NCI-H1436 (cell line): ENCODE measurements at places on chromosomes 12 and 14.

DNA sequence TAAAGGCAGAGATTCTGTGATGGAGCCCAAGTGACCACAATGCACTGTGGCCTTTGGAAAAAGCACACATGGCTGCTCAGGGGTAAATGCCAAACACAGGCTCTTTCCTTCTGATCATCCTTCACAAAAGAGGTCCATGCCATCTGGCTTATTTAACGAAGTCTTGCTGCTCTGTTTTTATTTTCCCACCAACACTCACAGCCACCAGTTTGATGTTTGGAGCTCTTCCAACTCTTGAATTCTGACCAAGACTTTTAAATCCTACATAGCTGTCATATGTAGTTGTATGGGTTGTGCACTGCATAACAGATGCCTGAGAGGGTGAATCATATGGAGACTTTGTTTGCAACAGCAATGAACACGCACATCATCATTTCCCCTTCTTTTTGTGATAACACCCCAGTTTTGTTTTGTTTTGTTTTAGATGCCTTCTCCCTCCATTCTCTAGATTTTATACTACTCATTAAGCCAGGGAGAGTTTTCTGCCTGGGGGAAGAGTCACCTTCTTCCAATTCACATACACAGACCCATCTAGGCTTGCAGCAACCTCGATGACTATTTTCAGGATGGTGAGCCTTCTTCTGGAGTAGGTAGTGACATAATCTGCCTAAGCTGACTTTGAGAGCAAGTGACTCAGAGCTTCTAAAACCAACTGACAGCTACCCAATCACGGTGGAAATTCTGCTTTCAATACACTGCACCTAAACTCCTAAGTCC is 145.2 kb upstream of the WSCD2 start:
- no peak for DNase-seq

DNA sequence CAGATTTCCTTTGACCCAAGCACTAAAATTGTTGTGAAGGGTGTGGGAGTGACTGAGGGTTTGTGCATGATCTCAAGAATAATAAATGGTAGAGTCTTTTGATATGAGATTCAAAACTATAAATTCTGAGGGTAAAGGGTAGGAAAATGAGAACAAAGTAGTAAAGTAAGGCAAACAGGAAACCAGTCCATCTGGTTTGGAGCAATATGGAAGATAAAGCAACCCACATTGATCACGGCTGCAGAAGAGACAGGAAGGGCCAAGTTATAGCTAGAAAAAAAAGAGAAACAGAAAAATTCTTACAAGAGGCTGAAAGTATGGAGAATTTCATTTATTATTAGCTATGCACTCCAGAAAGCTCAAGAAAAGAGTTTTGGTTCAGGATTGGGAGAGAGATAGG is 4.6 kb upstream of the SLCO1B3 start:
- DNase-seq: no peak

DNA sequence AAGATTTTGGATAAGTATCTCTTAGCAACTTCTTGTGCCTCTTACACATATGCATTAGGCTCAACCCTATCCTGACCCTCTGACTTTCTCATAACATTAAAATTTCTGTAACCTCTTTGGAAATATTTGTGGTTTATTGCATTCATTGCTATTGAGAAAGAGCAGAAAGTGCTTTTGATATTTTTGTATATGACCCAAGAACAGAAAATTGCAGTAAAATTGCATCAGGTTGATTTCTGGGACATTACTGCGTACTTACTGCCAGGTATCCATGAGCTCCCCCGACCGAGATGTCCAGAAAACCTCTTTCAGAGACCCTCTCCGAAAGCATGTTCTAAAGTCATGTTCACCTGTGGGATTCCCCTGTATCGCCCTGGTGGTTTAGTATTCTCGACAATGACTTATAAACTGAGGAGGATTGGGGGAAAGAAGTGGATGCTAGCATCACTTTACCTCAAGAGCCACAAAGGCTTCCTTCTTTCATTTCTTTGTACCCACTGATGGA is 14.5 kb upstream of the IL22 start:
- DNase-seq: no peak

DNA sequence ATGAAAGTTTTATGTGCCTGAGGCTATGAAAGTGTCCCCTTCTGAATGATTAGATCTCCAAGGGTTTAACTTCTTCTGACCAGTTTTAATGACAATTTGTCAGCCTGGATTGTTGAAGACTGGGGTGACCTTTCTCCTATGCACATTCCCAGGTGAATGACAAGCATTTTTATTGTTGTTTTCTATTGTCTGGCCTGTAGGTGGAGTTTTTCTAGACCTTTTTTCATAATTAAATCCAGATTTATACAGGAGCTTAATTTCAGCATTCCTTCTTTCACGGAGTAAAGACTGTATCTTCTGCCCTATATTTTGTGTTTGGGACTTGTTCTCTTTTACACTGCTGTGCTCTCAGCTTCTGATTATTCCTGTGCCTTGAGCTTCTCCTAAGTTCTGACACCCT is 125.0 kb upstream of the FAR2 start:
- no peak for DNase-seq

DNA sequence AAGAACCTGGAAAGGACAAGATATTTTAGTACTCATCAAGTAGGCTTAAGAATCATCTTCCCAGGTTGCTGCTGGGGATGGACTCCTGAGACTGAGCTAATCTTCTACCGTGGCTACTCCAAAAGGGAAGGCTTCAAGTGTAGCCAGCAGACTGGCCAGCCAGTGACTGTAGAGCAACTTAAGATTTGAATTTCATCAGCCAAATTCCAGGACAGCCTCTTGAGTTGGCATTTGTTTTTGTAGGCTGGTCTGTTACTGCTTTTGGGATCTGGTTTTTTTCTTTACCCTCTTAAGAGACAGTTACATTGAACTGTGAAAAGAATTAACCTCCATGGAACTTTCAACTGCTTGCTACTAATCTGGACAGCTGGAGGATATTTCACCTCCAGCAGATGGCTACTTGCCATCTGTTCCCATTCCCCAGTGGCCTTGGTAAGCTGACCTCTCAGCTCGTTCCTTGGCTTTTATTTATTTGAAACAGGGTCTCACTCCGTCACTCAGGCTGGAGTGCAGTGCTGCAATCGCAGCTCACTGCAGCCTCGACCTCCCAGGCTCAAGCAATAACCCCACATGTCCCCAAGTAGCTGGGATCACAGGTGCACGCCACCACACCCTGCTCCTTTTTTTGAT is 20.7 kb downstream of the VTI1B start:
- no peak for DNase-seq

DNA sequence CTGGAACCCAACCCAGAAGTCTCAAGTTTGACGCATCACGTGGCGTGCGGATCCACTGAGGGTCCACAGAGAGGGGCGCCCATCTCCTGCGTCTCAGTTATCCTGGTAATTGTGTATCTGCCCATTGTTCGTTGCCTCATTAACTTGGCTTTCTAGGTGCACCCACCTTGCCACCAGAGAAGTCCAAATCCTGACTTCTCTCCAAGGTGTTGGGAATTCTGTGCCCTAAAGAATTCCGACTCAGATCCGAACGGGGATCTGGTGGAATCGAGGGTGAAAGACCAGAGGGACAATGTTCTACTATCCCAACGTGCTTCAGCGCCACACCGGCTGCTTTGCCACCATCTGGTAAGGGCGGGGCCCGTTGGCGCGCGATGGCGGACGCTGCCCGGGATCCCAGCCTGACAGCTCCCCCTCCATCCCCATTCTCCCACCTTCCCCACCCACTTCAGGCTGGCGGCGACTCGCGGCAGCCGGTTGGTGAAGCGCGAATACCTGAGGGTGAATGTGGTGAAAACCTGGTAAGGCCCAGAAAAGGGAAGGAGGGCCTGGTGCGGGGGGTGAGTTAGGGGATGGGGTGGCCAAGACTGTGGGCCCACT is 481 bp downstream of the REC8 start:
- DNase-seq: no peak

DNA sequence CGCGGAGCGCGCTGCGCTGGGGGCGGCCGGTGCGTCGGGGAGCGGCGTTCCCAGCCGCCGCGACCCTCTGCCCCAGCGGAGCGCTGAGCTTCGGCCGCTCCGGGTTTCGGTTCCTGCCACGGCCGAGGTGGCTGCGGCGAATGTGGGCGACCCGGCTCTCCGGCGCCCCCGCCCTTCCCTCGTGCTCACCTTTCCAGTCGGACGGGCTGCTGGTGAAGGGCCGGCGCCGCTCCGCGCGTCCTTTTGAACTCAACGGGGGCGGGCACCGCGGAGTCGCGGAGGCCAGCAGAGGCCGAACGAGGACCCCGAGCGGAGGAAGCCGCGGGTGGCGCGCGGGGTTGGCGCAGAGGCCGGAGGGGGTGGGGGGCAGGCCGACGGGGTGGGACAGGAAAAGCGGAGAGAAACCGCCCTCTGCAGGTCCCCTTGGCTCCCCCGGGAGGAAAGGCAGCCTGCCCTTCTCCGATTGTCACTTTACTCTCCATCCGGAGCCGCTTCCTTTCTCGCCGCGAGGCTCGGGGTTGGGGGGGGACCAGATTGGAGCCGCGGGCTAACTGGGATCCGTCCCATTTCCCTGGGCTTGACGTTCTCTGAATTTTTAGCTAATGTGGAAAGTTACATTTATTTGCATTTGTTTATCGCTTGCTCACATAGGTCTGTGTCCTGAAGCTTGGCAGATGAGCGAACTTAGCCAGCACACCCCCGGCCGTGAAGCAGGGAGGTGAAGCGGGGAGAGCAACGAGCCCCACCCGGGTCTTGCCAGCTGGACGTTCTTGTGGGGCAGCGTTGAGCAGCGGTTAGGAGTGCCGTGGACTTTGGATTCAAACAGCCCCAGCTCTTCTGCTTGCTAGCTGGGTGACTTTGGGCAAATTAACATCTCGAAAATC is at the start of gene SMAGP:
Gene SMAGP, minus strand, starts transcription at position 349 of the 884 bp plus-strand sequence. CDS start 1,137 bp downstream, outside the sequence.
- no peak for DNase-seq

- DNase-seq: no peak
Observed at GRCh38 chr14:77761205-77761931, 412 bp upstream of the SNW1 start.

DNA sequence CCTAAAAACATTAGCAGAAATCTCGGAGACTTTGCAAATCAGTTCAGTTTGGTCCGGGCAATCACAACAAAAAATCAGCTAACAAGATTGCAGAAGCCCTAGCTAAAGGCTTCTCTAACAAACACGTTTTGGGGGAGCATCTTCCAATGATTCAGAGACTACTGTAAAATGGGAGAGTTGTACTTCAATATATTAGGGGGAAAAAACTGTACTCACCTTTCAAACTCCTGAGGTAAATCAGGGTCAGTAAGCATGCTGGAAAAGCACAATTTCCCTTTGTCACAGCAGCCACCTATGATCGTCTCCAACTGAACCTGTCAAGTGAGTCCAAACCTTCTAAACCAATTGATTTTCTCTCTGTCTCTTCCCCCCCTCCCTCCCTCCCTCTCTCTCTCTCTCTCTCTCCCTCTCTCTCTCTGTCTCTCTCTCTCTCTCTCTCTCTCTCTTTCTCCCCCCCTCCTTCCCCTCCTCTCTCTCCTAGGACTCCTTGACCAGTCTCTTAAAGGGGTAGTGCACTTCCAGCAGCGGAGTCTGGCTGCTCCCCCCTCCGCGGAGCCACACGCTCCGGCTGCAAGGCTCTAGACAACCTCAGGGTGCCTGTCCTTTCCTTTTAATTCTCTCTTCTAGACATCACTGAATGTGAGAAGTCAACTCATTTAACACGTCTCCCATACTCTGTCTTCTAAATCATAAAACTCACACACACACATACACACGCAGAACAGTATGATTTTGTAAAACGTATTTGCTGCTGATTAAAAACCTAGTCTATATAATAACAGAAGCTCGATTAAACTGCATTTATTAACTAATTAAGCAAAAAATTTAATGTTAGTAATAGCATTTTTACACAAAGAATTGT is at the start of gene SOX5:
Gene SOX5, minus strand, starts transcription at position 323 of the 862 bp plus-strand sequence. Its CDS starts 69 bp downstream, at position 254.
- peak; percentile 26 for DNase-seq

DNA sequence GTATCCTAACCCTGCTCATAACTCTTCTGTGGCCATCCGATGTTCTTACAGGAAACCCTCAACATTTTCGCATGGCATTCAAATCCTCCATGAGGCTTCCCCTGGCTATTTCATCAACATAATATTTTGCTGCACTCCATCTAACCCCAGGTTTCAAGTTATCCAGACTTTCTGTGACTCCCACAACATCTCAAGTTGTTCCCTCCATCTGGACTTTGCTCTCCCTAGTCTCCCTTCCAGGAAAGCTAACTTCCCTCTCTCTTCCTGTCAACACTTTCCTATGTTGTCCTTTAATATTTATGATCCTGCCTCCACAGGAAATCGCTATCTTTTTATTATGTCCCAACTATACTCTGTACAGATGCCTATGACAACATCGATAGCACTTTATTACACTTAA is 146.1 kb downstream of the METTL25 start:
- no peak for DNase-seq

GRCh38 chr12:49346659-49347310 is at the start of gene DNAJC22:
Gene DNAJC22 (plus strand): TSS chr12:49346888. CDS start chr12:49348873, 1,985 bp downstream.
- DNase-seq: no peak

- DNase-seq: no peak
Observed at GRCh38 chr12:122291431-122291830, 25.1 kb upstream of the VPS33A start.

DNA sequence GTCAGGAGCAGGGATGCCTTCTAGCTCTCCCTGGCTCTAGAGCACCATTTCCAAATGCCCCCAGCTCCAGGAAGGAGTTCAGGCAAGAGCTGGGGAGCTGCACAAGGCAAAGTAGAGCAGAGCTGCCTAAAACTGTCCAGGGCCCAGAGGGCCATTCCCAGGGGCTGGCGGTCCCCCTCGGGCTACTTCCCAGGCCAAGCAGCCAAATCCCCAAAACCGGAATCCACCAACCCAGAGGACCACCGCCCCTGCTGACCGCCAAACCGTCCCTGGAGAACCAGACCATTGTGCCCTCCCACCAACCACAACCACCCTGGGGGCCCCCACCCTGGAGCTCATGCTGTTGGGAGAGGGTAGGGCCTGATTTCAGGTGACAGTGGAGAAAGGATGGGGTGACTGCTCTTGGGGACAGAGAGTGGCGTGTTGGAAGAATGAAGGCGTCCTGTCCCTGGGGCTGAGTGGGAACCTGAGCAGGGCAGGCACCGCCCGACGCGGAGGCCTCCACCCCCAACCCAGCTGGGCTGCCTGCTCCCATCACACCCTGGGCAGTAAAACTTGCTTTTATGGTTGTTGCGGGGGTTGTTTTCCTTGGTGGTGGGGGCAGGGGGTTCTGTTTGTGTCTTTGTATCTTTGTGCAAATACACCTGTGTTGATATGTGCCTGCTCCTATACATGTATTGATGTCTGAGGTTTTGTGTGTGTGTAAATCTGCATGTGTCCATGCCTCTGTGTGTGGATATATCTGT is 24.0 kb upstream of the KRT78 start:
- no peak for DNase-seq

- DNase-seq: no peak
Observed at GRCh38 chr14:57797160-57797559, 68.7 kb downstream of the SLC35F4 start.

DNA sequence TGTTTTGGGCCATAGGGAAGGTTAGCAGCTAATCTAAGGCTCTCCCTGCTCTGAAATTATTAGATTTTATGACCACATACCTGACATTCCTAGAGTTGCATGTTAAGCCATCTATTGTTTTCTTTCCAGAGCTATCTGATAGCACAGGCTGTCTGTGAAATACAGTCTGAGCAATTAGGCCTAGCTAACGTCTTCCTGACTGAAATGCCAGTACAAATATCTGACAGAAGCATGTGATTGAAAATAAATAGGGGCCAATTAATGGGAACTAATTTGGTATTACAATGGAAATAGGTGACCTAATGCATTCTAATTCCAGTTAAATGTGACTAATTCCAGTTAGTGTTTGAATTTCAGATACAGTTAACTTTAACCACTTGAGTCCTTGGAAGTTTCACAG is 115.2 kb downstream of the C12orf75 start:
- no peak for DNase-seq

- DNase-seq: no peak
Observed at GRCh38 chr12:62860501-62861411, 74.2 kb downstream of the PPM1H start.
